Activated CD4-positive, alpha-beta memory T cell treated with anti-CD3 and anti-CD28 coated beads for 36 hours (primary cell): ENCODE measurements at places on chromosomes 16 and 17. TPM values are rescaled to one million over a fixed set of nuclear protein-coding genes. Genes with fewer than 3 reads are reported as not detected.

- DNase-seq: no peak
- H3K27ac ChIP-seq: no peak overlapping the region
- H3K4me3 ChIP-seq: no peak overlapping the region
- H3K27me3 ChIP-seq: no peaks in the 10 kb centered on the region
- peaks cover 14% of the 10 kb centered on the region for H3K36me3 ChIP-seq
- peaks cover 68% of the 10 kb centered on the region for H3K4me1 ChIP-seq
Measured at GRCh38 chr17:80708480-80708879, 163.8 kb downstream of the RPTOR start.

GRCh38 chr16:81933361-81933760 is 77.9 kb downstream of the SDR42E1 start:
- no peak overlapping the region for H3K27ac ChIP-seq
- H3K4me3 ChIP-seq: no peak overlapping the region
- DNase-seq: no peak

- H3K27ac ChIP-seq: peak overlapping the region; percentile 82
- no peaks in the 10 kb centered on the region for H3K27me3 ChIP-seq
- peaks cover 82% of the 10 kb centered on the region for H3K4me1 ChIP-seq
- peak overlapping the region; percentile 36 for H3K4me3 ChIP-seq
Measured at GRCh38 chr17:67434061-67434525, 57.0 kb downstream of the PITPNC1 start.

- H3K27ac ChIP-seq: no peak overlapping the region
- DNase-seq: no peak
- no peak overlapping the region for H3K4me3 ChIP-seq
- no peaks in the 10 kb centered on the region for H3K4me1 ChIP-seq
- H3K36me3 ChIP-seq: peaks cover 18% of the 10 kb centered on the region
Measured at GRCh38 chr17:38324141-38324697, 19.5 kb downstream of the GPR179 start.

DNA sequence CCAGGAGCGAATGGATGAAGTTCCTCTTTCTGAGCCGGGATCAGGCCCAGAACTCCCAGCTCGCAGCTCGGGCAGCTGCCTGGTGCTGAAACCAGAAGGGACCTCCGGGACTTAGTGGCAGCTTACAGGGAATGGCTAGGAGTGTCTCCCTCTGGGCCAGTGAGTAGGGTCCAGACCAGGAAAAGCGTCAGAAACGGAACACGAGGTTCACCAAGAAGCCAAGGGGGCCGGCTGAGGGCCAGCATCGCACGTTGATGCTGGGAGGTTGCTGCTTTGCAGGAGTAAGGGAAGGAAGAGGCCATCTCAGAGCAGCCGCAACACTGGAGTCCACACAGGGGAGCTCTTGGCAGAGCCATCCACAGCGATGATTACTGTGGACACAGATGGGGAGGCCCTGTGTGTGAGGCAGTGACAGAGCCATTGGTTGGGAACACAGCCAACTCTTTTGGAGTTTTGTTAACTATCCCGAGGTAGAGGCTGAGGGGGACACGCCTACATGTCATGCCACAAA is 74.0 kb upstream of the CREBBP start:
- H3K4me1 ChIP-seq: no peaks in the 10 kb centered on the region
- H3K27me3 ChIP-seq: peaks cover 34% of the 10 kb centered on the region
- no peaks in the 10 kb centered on the region for H3K36me3 ChIP-seq
- no peak overlapping the region for H3K4me3 ChIP-seq

DNA sequence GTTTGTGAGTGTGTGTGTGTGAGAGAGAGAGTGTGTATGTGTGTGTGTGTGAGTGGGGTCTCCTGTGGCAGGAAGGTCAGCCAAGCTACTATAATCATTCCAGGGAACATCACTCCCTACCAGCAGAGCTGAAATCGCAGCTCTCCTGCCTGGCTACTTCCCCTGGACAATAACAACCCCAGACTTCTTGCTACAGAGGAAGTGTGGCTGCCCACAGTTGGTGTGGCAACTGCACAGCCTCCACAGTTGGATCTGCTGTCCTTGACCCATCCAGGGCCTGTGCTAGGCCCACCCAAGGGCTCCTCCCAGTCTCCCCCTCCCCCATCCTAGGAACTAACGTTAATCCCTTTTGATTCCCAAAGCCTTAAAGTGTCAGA is 1.5 kb downstream of the SLC13A5 start:
- peaks cover 15% of the 10 kb centered on the region for H3K4me1 ChIP-seq
- H3K27ac ChIP-seq: no peak overlapping the region
- no peak overlapping the region for H3K4me3 ChIP-seq
- DNase-seq: no peak

GRCh38 chr16:4077174-4077649 is 39.0 kb downstream of the ADCY9 start:
- no peaks in the 10 kb centered on the region for H3K27me3 ChIP-seq
- H3K4me3 ChIP-seq: peak overlapping the region; percentile 9
- peaks cover 3% of the 10 kb centered on the region for H3K36me3 ChIP-seq
- peaks cover 35% of the 10 kb centered on the region for H3K4me1 ChIP-seq
- peak overlapping the region; percentile 76 for H3K27ac ChIP-seq

DNA sequence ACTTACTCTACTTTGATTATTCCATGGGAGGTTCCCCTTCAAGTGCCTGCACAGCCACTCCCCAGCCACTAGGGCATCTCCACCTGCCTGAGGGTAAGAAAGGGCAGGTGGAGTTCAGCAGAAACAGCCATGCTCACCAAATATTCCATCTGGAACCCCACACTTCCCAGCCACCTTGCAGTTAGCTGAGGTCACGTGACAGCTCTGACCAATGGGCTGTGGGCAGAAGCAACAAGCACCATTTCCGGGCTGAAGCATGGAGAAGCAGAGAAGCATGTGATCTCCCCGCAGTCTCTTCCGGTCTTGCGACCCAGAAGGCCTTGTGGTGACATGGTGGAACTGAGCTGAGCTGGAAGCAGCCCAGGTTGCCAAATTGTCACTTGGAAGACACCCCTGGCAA is 108.6 kb downstream of the CCT6B start:
- H3K36me3 ChIP-seq: no peaks in the 10 kb centered on the region
- H3K27ac ChIP-seq: no peak overlapping the region
- H3K4me1 ChIP-seq: no peaks in the 10 kb centered on the region
- H3K4me3 ChIP-seq: no peak overlapping the region
- H3K27me3 ChIP-seq: no peaks in the 10 kb centered on the region
- no peak for DNase-seq

DNA sequence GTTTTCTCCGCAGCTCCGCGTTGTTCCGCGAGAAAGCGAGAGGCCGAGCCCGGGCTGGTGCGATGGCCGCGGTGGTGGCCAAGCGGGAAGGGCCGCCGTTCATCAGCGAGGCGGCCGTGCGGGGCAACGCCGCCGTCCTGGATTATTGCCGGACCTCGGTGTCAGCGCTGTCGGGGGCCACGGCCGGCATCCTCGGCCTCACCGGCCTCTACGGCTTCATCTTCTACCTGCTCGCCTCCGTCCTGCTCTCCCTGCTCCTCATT is 404 bp downstream of the EMC6 start:
- H3K4me3 ChIP-seq: peak overlapping the region; percentile 94
- peak overlapping the region; percentile 72 for H3K27ac ChIP-seq
- peaks cover 5% of the 10 kb centered on the region for H3K36me3 ChIP-seq
- no peak for DNase-seq

GRCh38 chr17:46190763-46191162 is 2.5 kb downstream of the KANSL1 start:
- H3K27me3 ChIP-seq: no peaks in the 10 kb centered on the region
- H3K27ac ChIP-seq: peak overlapping the region; percentile 66
- peaks cover 19% of the 10 kb centered on the region for H3K36me3 ChIP-seq
- DNase-seq: no peak

GRCh38 chr17:6443692-6444570 is at the start of gene PIMREG:
PIMREG (plus strand) TSS chr17:6444455; CDS start chr17:6445111, 656 bp downstream.
- peak; percentile 97 for DNase-seq
- no peaks in the 10 kb centered on the region for H3K36me3 ChIP-seq
- peak within 1 kb of the TSS; percentile 95 for H3K4me3 ChIP-seq
- peaks cover 4% of the 10 kb centered on the region for H3K27me3 ChIP-seq
- H3K27ac ChIP-seq: peak within 1 kb of the TSS; percentile 86

GRCh38 chr17:76556765-76557367 is 17.0 kb downstream of the PRCD start:
- peaks cover 43% of the 10 kb centered on the region for H3K4me1 ChIP-seq
- H3K27ac ChIP-seq: peak overlapping the region; percentile 99

- no peak overlapping the region for H3K4me3 ChIP-seq
- DNase-seq: no peak
- H3K36me3 ChIP-seq: peaks cover 5% of the 10 kb centered on the region
- H3K4me1 ChIP-seq: peaks cover 6% of the 10 kb centered on the region
Measured at GRCh38 chr17:38789185-38789584, 10.2 kb downstream of the PIP4K2B start.

DNA sequence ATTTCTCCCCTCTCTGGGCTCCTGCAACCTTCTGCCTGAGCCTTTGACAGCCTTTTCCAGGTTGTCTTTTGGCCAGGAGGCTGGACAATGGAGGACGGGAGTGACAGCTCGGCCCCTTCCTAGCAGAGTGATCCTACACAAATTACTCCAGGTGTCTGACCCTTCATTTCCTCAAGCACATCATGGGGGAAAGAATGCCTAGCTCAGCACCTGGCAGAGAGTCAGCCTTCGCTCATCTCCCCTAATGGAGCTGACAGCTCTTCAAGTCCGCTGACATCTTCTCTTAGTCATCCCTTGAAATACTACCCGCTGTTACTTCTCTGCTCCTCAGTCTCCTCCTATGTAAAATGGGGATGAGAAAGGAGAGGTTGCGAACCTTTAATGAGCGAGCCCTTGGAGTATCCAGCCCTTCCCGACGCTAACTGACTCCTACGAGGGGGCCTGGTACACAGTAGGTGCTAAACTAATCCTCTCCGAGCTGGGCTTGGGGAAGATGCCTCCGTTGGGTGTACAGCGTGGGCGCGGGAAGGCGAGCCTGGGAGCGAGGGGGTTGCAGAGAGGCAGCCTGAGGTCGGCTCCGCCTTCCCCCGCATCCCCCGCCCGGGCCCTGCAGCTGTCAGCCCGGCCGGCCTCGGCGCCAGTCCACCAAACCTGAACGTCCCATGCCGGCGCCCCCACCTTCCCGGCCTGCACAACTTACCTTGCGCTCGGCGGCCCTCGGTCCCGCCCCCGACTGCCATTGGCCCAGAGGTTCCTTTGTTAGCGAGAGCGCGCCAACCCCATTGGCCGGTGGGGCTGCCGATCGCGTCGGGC is 480 bp upstream of the MPRIP start:
- H3K27me3 ChIP-seq: no peaks in the 10 kb centered on the region
- H3K4me3 ChIP-seq: peak overlapping the region; percentile 70
- peak overlapping the region; percentile 9 for H3K27ac ChIP-seq
- peak; percentile 98 for DNase-seq
- H3K4me1 ChIP-seq: peaks cover 38% of the 10 kb centered on the region

DNA sequence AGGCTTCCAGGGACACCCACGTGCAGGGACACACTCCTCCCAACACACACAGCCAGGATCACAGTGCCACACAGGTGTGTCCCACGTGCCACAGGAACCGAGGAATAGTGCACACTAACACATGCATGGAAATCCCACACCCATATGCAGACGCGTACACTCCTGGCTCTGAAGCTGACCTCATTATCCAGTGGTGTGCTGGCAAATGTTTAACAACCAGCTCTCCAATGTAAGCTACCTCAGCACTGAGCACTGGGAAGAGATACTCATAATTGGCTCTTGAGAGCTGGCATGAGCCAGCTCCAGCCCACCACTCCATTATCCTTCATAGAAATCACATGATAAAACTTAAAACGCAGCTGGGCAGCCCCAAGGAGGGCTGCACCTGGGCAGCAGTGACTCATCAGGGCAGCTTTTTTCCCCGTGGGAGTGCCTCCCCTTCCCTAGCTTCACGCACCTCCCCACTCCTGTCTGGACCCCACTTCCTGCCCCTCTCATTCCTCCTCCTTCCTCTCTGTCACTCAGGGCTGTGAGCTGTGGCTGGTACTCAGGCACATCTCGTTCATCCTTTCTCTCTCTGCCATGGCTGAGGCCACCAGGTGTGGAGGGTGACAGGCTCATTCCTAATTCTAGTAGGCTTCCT is 14.9 kb upstream of the TBX21 start:
- H3K36me3 ChIP-seq: no peaks in the 10 kb centered on the region
- H3K27me3 ChIP-seq: no peaks in the 10 kb centered on the region
- peak; percentile 63 for DNase-seq
- H3K4me3 ChIP-seq: peak overlapping the region; percentile 72
- H3K4me1 ChIP-seq: peaks cover 95% of the 10 kb centered on the region

DNA sequence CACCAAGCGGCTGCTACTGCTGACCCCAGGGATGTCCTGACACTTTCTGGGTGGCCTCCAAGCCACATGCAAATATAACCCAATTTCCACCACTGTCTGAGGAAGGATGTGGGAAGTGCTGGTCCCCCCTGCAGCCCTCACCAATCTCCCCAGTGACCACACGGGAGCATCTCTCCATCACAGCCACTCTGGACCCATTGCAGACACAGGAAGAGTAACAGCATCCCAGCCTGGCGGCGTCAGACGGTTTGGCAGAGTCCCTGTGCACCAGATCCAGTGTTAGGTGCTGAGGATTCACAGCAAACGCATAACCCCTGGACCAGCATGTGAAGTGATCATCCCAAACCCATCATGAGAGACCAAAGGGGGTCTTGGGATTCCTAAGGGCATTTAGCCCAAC is 163.7 kb upstream of the TNRC6C start:
- H3K4me1 ChIP-seq: no peaks in the 10 kb centered on the region
- no peak overlapping the region for H3K27ac ChIP-seq
- DNase-seq: no peak
- no peak overlapping the region for H3K4me3 ChIP-seq
- peaks cover 5% of the 10 kb centered on the region for H3K27me3 ChIP-seq

- peak; percentile 33 for DNase-seq
- H3K27me3 ChIP-seq: peaks cover 18% of the 10 kb centered on the region
- peaks cover 10% of the 10 kb centered on the region for H3K36me3 ChIP-seq
- H3K27ac ChIP-seq: peak overlapping the region; percentile 28
Measured at GRCh38 chr17:7261379-7262191, 693 bp downstream of the CLDN7 start.

GRCh38 chr16:21560462-21560861 is 38.9 kb upstream of the METTL9 start:
- peaks cover 1% of the 10 kb centered on the region for H3K27me3 ChIP-seq
- DNase-seq: no peak
- H3K4me1 ChIP-seq: no peaks in the 10 kb centered on the region
- H3K27ac ChIP-seq: no peak overlapping the region
- H3K4me3 ChIP-seq: no peak overlapping the region

GRCh38 chr16:56617212-56618085 is 8.1 kb upstream of the MT1E start:
- peaks cover 35% of the 10 kb centered on the region for H3K4me1 ChIP-seq
- DNase-seq: peak; percentile 71
- no peak overlapping the region for H3K27ac ChIP-seq
- H3K36me3 ChIP-seq: no peaks in the 10 kb centered on the region
- peak overlapping the region; percentile 37 for H3K4me3 ChIP-seq

Gene IKZF3
- 51.2 TPM for total RNA-seq

Gene CDRT4
- total RNA-seq: 6.8 TPM

Gene CCL13
- not detected for total RNA-seq

Gene PLEKHM1
- 21.3 TPM for total RNA-seq

Gene USB1
- total RNA-seq: 42.2 TPM

Gene AIPL1
- total RNA-seq: not detected

Gene PLD6
- total RNA-seq: 9.3 TPM

Gene EVPL
- total RNA-seq: not detected
